ENCODE measurements at places on chromosomes 4 and X.

- no peak for DNase-seq
Measured at GRCh38 chr4:142581881-142582280, 264.2 kb downstream of the INPP4B start.

- peak; percentile 23 for DNase-seq
Measured at GRCh38 chr4:60683357-60683756, 516.8 kb upstream of the ADGRL3 start.

DNA sequence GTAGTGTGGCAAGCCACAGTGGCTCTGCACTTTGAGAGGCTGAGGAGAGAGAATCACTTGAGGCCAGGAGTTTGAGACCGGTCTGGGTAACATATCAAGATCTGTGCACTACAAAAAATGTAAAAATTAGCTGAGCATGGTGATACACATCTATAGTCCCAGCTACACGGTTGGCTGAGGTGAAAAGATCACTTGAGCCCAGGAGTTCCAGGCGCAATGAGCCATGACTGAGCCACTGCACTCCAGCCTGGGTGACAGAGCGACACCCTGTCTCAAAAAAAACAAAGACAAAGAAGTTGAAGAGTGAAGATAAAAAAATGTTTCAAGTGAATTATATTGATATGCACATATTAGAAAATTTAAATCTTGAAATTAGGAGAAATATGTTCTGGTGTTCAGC, 46.3 kb downstream of the SULT1B1 start:
- no peak for DNase-seq

DNA sequence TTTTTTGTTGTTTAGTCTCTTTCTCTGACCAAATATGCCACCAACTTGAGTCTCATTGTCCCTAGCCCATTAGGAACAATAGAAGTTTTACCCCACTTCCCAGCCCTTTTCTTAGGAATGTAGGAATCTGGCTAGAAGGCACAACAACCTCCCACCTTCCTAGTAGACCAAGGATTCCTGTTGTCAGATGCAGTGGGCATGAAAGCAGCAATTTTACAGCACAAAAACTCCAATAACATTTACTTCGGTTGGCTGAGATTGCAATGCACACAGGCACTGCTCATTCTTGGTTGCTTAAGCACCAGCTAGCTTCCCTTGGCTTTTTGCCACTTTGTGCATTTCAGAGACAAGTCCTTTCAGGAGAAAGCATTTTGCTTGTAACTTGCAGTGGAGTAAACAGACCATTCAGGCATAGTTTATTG, 312.8 kb downstream of the TENM3 start:
- no peak for DNase-seq

DNA sequence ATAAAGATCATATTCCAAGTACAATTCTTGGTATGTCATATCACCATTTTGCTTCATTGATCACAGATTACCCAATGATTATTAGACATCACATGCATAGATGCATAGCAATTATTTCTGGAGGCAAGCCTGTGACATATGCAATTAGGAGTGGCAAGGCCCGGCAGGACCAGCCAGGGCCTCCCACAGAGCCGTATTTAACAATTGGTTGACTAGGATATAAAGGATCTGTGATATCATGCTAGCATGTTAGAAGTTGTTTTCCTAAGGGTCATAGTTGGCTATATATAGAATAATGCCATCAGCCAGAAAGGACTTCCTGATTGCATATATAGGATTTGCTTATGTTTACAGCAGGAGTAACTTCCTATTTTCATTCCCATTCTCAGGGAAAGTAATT, 103.5 kb upstream of the OTUD4 start:
- no peak for DNase-seq

DNA sequence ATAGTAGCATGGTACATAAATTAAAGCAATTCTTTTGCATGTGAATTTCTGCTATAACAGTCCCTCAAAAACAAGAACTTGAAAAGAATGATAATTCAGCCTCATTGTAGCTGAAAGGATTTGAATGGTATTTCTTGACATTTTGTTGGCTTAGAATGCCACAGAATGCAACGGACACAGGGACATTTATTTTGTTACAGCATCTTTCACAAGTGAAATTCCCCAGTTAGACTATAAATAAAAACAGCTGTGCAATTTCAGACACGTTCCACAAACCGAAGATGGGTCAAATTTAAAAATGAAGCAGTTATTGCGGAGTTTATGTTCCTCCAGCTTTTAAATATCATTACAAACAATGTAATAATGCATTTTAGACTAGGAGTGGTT, 82.8 kb upstream of the AMELX start:
- no peak for DNase-seq

DNA sequence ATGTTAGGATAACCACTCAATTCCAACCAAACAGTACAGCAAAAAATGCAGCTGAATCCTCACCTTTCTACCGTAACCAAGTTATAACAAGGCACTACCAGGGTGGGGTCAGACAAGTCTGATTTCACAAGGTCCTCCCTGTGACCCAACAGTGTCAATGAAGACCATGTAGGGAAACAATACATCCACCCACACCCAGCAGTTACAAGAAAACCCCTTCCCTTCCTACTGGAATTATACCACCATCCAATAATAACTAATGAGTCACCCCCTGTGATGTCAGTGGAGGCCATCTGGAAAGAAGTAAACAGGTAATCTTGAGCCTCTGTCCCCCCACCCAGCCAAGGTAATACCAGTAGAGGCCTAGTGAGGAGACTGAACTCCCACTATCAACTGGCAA, 117.6 kb downstream of the FGF16 start:
- no peak for DNase-seq

GRCh38 chr4:4491396-4491893, 50.4 kb downstream of the STX18 start:
- DNase-seq: no peak

- DNase-seq: no peak
Measured at GRCh38 chr4:63371001-63371400, 1038.2 kb downstream of the TECRL start.

DNA sequence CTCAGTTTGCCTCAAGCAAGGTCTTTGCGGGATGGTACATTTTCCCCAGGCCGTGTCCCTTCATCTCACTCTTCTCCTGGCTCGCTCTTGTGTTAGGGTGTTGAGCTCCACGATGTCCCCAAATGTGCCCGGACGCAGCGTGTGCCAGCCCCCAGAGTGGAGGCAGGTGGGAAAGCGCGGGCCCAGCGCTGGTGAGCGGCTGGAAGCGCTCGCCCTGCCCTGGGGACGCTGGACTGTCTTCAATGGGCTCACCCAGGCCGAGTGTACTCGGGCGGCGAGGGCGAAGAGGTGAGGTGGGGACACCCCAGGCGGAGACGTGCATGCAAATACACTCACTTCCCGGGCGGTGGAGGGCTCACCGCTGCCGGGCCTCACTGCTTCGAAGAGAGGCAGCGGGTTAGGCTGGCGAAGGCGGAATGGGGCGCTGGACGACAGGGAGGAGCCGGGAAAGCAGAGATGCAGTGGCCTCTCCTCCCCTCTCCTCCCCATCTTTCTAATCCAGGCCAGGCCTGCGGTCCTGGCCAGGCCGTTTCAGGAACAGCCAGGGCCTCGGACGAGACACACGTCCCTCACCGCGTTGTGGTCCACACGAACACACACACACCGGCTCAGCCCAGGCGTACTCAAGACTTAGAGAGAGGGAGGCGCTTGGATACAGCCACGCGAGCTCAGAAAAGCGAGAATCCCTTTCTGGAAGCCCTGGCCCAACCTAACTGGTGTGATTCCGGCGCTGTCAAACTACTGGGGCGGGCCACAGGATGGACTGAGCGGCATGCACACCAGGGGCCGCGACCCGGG, 2.2 kb downstream of the NKX6-1 start:
- no peak for DNase-seq

- DNase-seq: no peak
Measured at GRCh38 chr4:183332447-183332846, 10.2 kb upstream of the CLDN24 start.

GRCh38 chr4:163606896-163607691, 112.6 kb downstream of the TMA16 start:
- DNase-seq: no peak

DNA sequence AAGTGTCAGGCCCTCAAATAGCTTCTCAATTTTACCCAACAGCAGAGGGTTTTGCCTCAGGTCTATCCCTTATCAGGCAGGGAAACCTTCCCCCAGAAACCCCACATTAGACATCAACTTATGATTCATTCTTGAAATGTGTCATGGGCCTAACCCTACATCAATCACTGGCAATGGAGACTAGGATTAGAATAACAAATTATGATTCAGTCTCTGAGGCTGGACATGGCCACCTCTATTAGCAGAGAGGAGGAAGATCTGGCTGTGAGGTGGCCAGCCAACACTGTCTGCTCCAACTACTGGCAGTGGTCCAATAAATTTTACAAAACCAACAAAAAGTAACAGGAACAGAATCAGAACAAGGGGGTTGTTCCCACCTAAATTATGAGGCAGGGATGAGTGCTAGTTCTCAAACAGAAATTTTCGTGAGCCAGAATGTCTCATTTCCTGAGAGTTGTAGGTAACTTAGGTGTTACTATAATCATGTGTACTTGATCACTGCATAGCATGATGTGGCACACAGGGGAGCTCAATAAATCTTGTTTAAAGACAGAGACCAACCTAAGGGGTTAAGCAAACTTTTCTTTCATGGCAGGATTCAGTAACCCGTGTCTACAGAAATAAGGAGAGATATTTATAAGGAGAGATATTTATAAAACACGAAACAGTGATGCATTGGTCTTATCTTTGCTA, 126.8 kb downstream of the NFKB1 start:
- DNase-seq: no peak

DNA sequence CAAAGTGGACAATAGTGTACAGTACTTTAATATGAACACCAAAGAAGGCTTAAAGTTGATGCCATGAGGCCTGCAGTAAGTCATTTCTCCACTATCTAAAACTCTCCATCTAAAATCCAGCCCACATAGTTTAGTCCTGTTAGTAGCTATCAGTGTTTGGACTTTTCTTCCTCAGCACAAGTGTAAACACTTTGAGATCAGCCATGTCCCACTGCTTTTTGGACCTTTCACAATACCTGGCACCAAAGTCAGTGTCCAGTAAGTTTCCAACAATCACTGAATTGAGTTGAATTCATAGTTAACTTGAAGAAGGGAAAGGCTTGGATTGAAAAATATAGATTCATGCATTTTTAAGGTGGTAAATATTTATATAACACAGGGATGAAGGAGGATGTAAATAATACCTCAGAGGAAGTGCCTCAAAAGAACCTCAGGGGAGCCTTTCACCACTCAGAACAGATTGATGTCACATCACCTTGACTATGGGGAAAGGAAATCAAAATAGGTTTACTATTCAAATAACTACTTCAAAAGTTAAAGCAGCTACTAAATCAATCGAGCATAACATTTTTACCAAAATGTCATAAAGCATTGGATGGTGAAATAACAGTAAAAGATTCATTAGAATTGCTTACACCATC, 76.7 kb downstream of the FTHL17 start:
- no peak for DNase-seq

GRCh38 chr4:153448003-153448731, 18.0 kb upstream of the TMEM131L start:
- DNase-seq: no peak

DNA sequence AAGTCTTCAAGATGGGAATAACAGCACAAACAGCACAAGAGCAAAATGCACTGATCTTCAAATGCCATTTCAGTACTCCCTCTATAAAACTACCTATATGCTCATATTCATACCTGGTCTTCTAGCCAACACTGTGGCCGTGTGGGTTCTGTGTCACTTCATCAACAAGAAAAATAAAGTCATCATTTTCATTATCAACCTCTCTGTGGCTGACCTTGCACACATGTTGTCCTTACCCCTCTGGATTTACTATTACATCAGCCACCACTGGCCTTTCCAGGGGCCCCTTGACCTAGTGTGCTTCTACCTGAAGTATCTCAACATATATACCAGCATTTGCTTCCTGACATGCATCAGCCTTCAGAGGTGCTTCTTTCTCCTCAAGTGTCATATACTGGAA, 59.6 kb upstream of the GPR174 start:
- no peak for DNase-seq

GRCh38 chrX:111319451-111319850, 49.2 kb upstream of the CAPN6 start:
- DNase-seq: no peak

DNA sequence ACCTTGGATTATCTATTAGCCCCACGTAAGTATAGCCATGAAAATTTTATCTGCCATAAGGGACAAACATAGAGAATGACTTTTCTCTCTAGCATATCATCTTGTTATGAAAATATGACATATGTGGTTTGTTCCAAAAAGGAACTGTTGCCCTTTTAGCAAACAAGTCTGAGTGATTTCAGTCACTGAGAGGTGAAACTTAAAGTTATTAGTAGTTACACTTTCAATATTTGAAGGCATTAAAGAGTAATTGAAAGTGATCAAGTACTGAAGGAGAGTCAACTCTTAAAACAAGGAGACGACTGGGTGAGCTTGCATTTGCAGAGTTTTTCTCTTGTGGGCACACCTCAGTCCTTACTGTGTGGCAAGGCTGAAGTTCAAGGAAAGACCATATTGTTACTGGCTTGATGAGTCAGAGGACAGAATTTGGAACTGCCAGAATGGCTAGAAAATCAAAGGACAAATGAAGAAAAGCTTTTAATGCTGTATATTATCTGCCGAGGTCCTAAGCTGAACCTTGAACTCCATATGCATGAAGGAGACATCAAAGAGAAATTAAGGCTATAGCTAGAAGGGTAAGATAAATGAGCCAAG, 205.1 kb upstream of the EMCN start:
- no peak for DNase-seq

DNA sequence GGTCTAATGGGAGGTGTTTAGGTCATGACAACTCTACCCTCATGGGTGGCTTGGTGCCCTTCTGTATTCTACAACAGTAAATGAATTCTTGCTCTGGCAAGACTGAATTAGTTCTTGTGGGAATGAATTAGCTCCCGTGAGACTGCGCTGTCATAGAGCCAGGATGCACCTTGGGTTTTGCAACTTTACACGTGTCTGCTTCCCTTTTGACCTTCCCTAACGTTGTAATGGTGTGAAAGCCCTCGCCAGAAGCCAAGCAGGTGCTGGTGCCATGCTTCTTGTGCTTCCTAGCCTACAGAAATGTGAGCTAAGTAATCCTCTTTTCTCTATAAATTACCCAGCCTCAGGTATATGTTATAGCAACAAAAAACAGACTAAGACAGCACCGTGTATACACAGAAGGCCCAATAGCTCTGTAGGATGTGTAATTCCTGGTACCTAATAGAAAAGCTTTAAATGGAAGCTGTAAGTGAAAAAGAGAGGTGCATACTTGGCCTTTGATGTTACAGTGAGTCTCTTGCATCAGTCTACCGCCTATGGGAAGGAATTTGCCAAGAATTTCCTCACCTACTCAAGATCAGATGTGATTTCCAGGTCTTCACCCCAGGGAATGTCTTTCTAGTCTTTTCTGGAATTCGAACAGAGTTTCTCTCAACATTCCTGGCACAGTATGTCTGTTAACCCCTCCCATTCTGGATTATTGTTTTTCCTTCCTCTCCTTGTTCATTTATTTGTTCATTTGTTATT, 3.2 kb upstream of the ENPEP start:
- DNase-seq: no peak

DNA sequence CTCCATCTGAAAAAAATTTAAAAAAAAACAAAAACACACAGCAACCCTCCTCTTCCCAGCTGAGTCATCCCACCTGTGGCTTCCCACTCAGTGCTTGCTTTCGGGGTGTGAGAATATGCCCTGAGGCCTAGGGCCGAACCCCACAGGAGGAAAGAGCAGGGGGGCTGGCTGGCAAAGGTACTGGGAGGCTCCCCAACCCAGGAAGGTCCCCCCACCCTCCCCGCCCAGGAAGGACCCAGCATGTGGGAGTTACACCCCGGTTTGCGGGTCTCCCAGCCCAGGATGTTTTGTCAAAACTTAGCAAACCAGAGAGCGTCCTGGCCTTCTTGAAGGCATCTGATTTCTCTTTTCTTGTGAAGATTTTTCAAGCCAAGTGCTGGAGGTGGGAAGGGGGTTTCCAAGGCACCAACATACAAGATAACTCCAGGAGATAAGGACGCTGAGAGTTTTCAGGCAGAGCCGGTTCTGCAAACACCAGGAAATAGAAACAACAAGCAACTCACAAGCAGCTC, 25.7 kb upstream of the CSF2RA start:
- DNase-seq: no peak

Data from HTR-8/SVneo (cell line).